ENCODE measurements at places on chromosomes 5 and 9.

- DNase-seq = no peak
Measured at GRCh38 chr5:43973908-43974307, 370.9 kb downstream of the NNT start.

GRCh38 chr5:180637962-180638680 is 11.3 kb downstream of the FLT4 start:
- no peak for DNase-seq

DNA sequence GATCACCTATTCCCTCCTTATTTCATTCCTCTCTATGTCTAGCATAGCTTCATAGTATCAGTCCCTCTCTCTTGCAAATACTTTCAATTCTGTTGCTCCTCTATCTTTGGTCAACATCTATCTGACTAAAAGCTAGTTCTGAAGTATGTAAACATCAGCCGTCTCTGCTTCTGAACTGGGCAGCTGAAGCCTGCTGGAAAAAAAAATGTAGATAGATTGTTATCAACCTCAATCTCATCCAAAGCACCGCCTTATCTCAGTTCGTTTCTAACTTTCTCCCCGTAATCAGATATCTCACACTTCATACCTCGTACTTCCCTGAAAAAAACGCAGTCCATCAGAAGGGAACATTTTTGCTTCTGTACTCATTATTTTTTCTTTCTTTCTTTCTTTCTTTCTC is 4.5 kb upstream of the SEMA6A start:
- no peak for DNase-seq

- no peak for DNase-seq
Measured at GRCh38 chr9:29866556-29866955, 2293.3 kb upstream of the C9orf72 start.

- no peak for DNase-seq
Measured at GRCh38 chr5:16392718-16393117, 72.9 kb downstream of the ZNF622 start.

DNA sequence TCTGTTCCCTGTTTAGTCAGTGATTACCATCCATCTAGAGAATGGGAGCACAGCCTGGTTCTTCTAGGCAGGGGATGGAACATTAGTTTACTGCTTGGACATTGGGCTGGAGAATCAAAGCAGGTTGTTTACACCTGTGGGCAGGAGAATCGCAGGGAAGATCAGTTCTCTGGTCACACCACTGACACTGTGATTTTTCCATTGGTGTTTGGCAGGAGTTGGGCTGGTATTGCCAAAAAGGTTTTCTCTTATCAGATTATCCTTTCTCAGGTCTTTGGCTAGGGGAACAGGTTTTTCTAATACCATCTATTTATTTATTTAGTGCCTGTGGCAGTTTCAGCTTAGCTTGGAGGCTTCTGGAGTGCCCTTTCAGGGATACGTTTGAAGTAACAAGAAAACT is 219.3 kb upstream of the GRIN3A start:
- DNase-seq = no peak

GRCh38 chr5:100434815-100435214 is 100.4 kb upstream of the FAM174A start:
- no peak for DNase-seq

DNA sequence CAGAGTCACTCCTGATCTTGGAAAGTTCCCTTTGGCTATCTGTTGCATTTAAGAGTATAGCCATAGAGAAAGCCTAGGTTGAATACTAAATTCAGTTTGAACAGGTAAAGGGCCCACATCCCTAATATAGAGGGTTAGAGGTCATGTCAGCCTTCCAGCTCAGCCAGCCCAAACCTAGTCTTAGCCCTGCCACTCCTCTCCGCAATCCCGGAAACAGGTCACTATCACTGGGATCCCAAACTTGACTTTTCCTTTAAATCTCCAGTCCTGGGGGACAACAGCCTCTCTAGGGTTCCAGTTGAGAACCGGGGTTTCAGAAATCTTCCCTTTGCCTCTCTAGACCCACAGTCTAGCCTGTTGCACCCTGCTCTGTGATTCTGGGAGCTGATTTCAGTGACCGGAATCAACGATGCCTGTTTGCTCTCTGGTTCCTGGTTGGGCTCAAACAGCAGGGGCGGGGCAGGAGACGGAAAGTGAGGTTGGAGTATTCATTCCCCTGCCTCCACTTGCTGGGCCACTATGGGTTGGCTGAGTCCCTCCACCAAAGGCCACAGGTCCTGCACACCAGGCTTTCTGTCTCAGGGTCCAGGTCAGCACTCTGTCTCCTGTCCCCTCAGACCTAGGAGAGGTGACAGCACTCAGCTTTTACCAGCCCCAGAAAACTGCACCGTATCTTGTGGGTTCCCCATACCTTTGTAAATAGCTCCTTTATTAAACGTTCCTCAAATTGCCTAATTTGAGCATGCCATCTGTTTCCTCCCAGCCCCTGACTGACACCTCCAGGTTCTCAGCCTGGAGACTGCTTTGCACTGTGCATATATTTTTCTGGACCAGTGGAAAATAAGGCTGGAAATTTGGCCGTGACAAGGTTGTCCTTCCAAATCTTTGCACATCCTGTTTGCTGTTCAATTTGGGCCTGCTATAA is 23.8 kb upstream of the CPEB4 start:
- no peak for DNase-seq

DNA sequence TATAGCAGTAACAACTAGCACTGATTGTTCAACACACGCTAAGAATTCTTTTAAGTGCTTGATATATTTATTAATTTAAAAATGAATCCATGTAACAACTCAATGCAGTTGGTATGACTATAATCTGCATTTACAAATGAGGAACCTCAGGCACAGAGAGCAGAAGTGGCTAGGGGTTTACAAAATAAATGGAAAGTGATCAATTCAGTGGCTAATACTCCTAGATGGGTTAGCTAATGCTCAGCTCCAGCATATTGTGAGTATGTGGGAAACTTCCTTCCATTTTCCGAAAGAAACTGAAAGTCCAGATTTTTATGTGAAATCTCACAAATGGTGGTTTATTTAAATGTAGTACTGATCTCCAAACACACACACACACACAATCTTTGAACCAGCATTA is 128.0 kb downstream of the RFX3 start:
- DNase-seq = no peak

GRCh38 chr5:175874462-175875139 is 3.2 kb downstream of the CPLX2 start:
- DNase-seq = no peak

DNA sequence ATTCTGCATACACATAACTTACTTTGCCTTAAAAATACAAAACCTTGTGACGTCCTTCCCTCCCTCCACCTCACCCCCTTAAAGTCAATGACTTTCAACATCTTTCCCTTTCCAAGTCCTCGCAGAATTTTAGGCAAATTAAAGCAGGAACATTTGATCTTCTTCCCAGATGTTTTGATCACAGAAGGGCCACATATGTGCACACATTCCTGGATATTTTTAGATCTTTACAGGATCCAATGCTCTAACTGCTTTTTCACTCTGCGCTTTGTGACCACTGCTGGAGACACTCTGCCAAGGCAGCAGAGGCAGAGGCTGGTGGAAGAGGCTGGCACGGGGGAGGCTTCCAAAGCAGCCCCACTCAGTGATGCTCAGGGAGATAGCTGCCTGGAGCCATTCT is 130.7 kb downstream of the SEC61B start:
- DNase-seq = peak; percentile 36

DNA sequence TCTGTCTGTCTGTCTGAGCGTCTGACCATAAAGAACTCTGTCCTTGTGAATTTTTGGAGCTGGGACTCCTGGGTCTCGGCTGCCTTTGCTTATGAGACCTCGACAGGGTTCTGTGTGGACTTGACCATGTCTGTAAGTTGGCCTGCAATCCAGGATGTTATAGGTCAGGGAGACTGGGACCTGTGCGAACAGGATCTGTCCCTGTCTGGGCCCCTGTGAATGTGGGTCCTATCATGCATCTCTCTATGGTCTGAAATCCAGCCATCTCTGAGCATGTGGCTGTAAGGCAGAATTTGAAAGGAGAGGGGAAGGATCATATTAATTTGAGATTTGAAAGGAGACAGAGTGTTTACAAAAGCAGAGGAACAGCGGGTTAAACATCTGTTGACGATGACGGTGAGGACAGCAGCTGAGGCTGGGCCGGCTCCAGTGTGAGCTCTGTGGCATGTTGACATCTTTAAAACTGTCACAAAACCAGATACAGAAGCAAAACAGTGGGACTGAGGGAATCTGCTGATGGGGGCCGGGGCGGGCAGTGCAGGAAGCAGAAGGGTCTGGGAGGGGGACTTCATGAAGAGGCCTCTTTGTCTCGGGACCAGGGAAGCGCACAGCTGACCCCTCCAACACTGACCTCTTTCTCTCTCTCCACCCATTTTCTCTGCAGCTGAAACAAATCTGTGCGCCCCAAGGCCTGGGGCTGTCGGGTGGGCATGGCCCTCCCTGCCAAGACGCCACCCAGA is 19.1 kb upstream of the MVB12B start:
- DNase-seq = no peak

GRCh38 chr5:59416451-59416850 is 477.1 kb downstream of the PDE4D start:
- no peak for DNase-seq

- DNase-seq = no peak
Measured at GRCh38 chr9:136377341-136378169, 4.1 kb upstream of the CARD9 start.

DNA sequence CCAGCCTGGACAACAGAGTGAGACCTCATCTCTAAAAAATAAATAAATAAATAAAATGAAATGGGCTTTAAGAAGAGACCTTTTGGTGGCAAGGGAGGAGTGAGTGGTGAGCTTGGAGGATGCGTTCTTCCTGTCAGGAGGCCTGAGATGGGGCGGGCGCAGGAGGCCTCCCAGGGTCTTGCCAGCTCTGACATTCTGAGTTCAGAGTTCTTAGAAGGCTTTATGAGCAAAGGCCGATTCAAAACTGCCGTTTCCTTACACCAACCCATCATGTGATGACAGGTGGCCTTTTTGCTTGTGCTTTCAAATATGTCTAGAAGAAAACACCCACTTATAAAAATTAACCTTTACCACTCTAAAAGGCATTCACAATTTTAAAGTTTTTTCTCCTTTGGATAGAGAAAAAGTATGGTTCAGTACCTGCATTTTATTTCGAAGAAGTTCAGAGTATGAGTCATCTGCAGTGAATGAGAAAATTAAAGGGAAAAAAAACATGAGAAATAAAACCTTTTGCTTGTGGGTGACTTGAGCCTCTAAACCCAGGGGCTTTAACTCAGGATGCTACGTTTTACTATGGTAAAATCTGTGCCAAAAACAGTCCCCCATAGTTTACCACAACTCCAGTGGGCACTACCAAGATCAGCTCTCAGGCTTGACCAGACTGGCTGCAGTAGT is 157.4 kb upstream of the OTULINL start:
- DNase-seq = no peak

GRCh38 chr9:124302921-124303320 is 45.2 kb downstream of the NEK6 start:
- DNase-seq = no peak

DNA sequence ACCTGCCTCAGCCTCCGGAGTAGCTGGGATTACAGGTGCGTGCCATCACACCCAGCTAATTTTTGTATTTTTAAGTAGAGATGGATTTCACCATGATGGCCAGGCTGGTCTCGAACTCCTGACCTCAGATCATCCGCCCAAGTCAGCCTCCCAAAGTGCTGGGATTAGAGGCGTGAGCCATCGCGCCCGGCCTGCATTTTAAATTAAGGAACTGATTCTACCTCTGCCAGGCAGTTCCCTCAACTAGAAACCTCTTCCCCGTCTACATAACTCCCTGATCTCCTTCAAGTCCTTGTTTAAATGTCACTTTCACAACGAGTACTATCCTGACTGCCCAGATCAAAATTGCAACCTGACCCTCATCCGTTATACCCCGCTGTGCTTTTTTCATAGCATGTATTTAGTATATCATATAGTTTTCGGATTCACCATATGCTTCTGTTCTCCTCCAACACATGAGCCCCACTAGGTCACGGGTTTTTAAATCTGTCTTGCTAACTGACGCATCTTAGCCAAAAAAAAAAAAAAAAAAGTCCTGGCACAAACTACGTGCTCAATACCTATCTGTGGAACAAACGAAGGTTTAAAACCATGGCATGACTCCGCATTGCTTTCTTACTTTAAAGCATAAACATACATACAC is 858 bp upstream of the SOWAHA start:
- no peak for DNase-seq

- no peak for DNase-seq
Measured at GRCh38 chr5:167971706-167972105, 319.7 kb upstream of the WWC1 start.

- DNase-seq = peak; percentile 50
Measured at GRCh38 chr9:128162215-128163026, 2.4 kb downstream of the BBLN start.

GRCh38 chr9:84597131-84597530 is 72.4 kb upstream of the NTRK2 start:
- no peak for DNase-seq

- DNase-seq = no peak
Measured at GRCh38 chr9:112144807-112145206, 30.3 kb downstream of the SUSD1 start.

GRCh38 chr5:168771678-168772077 is 192.5 kb upstream of the PANK3 start:
- no peak for DNase-seq

DNA sequence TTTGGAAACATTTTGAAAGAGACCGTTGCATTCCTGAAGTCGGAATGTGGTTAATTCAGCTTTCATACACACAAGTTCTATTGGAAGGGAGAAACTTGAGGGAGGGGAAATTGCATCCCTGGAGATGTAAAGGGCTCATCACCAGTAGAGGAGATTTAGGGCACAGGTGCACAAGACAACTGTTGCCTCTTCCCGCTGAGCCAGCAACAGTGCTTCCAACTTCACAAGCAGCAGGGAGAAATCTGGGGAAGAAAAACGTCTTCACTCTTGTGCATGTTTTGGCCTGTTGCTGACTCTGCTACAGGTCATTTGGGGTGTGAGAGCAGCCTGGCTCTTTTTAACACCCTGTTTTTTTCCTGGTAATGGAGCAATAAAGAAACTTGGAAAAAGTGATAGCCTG is 277.9 kb downstream of the GAS1 start:
- no peak for DNase-seq

DNA sequence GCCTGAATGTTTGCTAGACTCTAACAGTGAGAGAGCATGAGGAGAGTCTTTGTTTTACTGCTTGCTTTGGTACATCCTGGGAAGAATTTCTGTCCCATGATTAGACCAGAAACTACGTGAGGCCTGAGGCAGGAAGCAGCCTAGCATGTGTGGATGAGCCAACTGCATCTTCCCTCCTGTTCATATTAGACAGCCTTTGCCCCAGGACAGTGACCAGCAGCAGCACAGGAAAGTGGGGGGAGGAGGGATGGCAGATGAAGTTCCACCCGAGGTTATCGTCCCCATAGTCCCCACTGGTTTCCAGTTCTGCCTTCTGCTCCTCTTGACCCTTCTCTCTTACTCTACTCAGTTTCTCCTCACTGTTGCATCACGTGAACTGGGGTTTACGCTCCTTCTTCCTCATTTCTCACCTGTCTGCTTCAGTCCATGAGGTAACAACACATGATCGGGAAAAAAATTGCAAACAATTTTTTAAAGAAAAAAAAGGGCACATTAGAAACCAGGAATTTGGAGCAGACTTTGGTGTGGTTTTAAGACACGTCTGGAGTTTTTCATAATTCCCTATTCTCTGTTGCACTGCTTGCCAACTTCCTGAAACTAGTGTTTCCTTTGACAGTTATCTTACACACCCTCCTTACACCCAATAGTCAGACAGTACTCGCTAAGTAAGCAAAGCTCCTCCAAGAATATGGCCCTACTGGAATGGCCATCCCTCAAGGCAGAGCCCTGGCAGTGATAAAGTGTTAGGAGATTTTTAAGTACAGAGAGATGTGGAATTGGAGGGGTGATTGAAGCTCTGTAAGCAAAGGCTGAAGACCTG is 84.1 kb downstream of the SNX18 start:
- DNase-seq = no peak

- DNase-seq = no peak
Measured at GRCh38 chr5:127006744-127007143, 23.6 kb downstream of the MARCHF3 start.
